ENCODE measurements at places on chromosomes 2 and 18.

GRCh38 chr2:192126426-192126825 is 68.3 kb downstream of the TMEFF2 start:
- DNase-seq = no peak

- no peak for DNase-seq
Observed at GRCh38 chr2:192236136-192236535, 41.4 kb upstream of the TMEFF2 start.

GRCh38 chr18:59996370-59996966 is 96.7 kb downstream of the PMAIP1 start:
- no peak for DNase-seq

DNA sequence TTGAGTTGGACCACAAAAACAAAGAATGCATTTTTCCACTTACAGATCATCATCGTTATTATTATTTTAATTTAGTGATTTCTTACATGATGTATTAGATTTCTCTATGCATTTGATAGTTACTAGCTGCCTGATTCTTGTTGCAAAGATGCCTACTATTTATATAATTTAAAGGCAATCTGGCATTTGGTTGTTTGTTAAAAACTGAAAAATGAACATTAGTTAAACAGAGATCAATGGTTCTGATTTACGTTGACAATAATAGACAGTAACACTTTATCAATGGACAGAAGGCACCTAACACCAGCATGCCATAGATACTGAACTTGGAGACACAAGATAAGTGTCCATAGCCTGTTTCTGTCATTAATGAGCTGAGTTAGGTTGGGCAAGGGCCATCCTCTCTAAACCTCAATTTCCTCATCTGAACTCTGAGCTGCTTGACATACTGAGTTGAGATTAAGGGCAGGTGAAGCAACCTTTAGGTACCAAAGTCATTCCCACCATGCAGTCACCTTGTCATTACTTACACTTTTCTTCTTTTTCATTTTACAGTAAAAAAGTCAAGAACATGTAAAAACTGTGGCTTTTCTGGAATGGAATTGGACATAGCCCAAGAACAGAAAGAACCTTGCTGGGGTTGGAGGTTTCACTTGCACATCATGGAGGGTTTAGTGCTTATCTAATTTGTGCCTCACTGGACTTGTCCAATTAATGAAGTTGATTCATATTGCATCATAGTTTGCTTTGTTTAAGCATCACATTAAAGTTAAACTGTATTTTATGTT is 3.1 kb downstream of the CCL20 start:
- no peak for DNase-seq

DNA sequence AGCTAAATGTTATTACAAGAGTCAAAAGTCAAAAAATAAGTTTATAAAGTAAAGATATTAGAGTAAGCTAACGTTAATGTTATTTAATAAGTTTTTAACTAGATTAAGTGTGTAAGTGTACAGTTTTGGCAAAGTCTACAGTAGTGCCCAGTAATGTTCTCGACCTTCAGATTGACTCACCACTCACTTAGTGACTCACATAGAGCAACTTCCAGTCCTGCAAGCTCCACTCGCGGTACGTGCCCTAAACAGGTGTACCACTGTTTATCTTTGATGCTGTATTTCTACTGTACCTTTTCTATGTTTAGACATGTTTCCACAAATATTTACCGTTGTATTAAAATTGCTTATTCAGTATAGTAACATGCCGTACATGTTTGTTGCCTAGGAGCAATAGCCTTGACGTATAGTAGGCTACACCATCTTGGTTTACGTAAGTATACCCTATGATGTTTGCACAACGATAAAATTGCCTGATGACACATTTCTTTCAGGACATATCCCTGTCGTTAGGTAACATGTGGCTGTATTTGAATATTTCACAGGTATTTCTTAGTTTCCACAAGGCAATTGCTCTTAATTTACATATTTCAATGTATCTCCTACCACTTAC is 1641.9 kb upstream of the PIK3C3 start:
- no peak for DNase-seq

Data from stimulated activated CD8-positive, alpha-beta memory T cell treated with anti-CD3 and anti-CD28 coated beads, Interleukin-12 subunit alpha, Interleukin-12 subunit beta, amount 100 ng/mL, for 1 hour (primary cell).